HuH-7.5 (cell line): ENCODE measurements at places on chromosomes 3 and 15.

- no peak for DNase-seq
Measured at GRCh38 chr3:181384970-181385369, 326.8 kb upstream of the SOX2 start.

GRCh38 chr15:94164971-94165370 lies 66.4 kb upstream of the MCTP2 start:
- DNase-seq, result no peak

DNA sequence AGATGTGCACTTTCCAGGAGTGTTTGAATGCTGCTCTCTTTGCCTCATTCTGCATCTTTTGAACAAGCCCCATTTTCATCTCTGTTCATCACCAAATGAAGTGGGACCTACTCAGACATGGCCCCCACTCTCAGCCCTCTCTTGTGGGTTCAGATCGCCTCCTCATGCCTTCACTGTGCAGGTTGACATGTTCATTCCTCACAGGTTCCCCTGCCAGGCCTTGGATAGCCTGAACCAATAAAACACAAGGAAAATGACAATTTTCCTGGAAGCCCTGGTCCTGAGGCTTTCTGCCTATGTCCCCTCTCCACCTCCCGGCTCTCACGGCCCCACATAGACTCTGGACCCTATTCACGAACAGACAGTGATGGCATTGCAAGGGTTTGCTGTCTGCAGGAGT lies 17.7 kb downstream of the KLF15 start:
- no peak for DNase-seq

GRCh38 chr3:80285388-80285787 lies 517.6 kb upstream of the ROBO1 start:
- no peak for DNase-seq

GRCh38 chr3:168696051-168696450 lies 600.3 kb upstream of the GOLIM4 start:
- DNase-seq, result no peak

GRCh38 chr3:113834983-113835382 lies 3.6 kb upstream of the GRAMD1C start:
- DNase-seq, result no peak

DNA sequence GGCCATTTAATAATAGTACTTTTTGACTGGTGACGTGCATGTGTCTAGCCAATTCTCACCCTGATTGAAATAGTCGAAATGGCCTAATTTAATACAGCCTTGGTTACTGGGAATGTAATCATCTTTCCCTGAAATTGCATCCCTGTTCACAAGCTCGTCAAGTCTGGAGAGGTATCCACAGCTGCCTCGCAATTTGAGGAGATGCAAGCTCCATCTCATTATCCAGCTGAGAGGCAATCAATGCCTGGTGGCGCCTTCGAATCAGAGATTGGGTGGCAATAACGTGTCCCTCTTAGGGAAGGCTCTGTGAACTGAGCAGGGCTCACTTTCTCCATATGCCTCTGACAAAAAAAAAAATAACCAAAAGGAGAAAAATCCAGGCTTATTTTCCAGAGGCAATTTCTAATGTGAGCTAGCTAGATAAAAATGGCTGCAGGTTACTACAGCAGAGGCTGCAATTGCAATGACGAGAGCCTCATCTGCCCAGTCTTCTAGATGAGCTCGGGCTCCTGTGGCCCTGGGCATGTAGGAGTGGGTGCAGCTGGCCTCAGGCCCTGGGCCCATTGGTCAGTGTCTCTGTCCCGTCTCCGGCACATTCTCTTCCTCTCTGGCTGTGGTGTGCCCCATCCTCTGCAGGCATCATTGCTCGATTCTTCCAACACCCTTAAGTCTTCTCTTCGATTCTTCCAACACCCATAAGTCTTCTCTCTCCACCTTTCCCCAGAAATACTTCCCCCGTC lies 487.5 kb downstream of the GABRG3 start:
- no peak for DNase-seq

- no peak for DNase-seq
Measured at GRCh38 chr3:196177967-196178366, 33.2 kb downstream of the ZDHHC19 start.

GRCh38 chr3:74537164-74537563 lies 77.3 kb downstream of the CNTN3 start:
- DNase-seq, result no peak

DNA sequence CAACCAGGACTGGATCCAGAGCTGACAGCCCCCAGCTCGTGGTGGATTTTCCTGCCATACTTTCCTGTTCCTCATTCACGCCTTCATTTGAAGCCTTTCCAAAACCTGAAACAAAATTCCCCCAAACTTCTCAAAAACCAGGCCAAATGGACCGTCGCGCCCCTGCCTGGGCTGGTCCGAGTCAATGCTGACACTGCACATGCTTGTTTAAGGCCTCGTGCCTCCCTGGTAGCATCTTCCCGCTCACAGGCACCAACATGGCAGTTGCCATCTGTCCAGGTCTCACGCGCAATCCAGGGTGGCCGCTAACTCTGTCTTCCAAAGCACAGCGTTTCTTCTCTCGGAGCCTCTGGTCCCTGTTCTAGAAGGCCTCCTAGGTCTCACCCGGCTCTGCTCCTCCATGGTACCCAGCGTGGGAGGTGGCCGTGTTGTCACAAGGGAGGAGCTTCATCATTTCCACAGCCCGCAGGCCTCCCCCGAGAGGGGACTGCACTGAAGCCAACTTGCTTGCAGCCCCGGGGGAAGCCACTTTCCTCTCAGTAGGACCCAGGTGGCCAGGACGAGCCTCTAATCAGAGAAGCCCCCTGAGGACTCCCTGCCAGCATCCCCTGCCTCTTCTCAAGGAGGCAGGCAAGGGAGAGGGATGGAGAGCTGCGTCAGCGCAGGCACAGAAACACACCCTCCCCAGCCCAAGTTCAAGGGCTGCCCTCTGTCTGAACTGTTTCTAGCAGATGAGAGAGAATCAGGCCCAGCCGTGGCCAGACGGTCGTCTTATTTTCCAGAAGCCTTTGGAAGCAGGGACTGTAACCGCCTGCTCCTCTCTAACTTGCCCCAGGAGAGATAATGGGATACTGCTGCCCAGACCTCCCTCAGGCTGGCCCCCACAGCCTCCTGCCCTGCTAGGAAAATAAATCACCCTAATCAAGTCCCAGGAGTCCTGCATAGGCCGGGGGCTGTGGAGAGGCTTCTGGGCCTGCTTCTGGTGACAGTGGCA lies 152.8 kb upstream of the TLE3 start:
- DNase-seq, result no peak
